OCI-LY7 (cell line): ENCODE measurements at places on chromosomes 3 and 15.

GRCh38 chr3:135895734-135896121 is 69.8 kb upstream of the PPP2R3A start:
- DNase-seq = no peak

- DNase-seq = no peak
Observed at GRCh38 chr15:60945196-60945595, 283.9 kb downstream of the RORA start.

DNA sequence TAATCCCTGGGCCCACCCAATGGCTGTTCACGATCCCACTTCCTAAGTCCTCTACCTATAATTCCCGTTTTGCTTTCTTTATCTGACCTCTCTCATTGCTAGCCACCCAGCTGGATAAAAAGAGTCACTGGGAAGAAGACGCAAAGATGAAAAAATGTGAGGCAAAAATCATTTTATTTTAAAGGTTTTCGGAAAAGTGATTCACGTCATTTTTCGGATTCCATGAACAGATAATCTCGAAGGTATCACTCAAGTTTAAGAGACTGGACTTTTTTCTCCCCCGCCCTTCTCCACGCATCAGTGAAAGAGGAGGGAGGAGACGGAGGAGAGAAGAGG is 266.6 kb downstream of the CGGBP1 start:
- DNase-seq = no peak

DNA sequence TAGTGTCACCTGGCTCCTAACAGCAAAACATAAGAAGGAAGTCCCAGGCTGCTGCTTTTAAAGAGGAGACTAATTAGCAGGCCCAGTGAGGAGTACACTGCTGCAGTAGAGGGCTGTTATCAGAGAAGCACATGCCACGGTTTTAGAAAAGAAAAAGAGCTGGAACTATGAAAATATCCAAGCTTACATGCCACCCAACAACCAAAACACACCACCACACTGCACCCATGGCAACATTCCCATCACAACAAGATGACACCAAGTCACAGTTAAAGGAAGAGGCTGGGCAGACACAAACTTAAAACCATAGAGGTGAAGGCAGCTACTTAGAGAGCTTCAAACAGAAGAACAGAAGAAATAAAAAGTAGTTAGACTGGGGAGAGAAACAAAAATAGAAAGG is 37.0 kb downstream of the NPTN start:
- DNase-seq = no peak

GRCh38 chr3:197242784-197243432 is 55.5 kb downstream of the DLG1 start:
- DNase-seq = no peak

DNA sequence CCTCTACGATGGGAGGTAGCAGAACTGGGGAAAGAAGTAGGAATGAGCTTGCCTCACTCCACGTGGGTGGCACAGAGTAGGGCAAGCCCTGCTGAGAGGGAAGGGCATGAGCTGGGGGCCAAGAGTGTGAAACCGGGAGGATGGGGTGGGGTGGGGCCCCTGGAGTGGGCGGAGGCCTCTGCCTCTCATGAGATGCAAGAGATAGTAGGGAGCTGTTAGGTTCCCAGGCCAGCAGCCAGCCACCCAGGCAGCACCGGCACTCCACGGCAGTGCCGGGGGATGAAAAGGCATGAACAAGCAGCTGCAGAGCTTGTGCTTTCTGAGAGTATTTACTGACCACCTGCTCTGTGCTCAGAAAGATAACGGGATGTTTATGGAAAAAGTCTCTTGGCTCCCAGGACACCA is 24.4 kb upstream of the PLA2G4E start:
- DNase-seq = no peak

DNA sequence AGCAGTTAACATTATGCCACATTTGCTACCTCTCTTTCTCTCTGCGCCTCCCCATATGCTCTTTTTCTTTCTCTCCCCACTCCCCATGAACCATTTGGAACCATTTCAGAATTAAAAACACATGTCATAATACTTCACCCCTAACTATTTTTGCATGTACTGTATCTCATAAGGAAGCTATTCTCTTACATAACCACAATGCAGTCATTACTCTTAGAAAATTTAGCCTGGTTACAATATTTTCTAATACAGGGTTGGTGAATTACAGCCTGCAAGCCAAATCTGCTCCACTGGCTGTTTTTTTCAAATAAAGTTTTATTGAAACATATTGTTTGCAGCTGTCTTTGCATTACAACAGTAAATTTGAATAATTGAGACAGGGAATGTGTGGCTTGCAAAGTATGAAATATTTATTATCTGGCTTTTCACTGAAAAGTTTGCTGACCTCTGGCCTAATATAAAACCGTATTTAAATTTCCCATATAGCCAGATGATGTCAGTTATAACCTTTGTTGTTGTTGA is 62.8 kb downstream of the SGO1 start:
- no peak for DNase-seq

GRCh38 chr3:113247068-113247467 is 35.7 kb downstream of the BOC start:
- DNase-seq = no peak

- DNase-seq = peak; percentile 41
Observed at GRCh38 chr15:52727815-52728214, 48.6 kb upstream of the ATOSA start.

DNA sequence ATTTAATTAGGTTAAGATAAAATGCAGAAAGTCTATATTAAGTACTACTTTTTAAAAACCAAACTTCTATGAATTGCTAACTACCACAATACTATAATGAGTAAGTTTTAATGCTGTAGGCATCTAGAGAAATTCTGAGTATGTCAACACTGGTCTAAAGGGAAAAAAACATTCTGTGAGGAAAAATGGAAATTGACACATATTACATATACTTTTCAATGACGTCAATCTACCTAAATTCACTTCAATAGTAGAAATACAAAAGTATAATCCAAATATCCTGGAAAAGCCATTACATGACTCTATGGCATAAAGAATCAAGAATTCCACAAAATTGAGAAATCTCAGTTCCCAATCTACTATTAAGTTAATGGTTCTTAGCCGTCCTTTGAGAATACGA is 2.2 kb downstream of the SECISBP2L start:
- no peak for DNase-seq

- DNase-seq = no peak
Observed at GRCh38 chr15:44485880-44486279, 51.1 kb upstream of the EIF3J start.

GRCh38 chr15:69999392-70000085 is 98.2 kb downstream of the TLE3 start:
- DNase-seq = no peak

- DNase-seq = no peak
Observed at GRCh38 chr15:59304807-59305206, 67.9 kb downstream of the MYO1E start.

DNA sequence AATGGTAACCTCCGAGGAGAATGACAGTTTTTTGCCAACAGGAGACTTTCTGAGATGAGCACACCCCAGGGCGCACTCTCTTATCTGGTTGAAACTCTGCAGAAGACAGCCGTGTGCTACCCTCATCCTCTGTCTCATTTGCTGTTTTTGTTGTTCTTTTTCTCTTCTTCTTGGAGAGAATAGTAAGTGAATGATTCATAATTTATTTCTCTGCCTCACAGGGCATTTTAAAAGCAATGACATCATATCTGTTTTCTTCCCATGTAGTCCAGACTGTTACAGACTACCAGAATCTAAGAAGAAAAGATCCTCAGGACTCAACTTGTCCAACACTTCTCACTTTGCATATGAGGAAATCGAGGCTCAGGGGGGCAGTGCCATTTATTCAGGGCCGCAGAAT is 771.1 kb upstream of the GRM7 start:
- no peak for DNase-seq

DNA sequence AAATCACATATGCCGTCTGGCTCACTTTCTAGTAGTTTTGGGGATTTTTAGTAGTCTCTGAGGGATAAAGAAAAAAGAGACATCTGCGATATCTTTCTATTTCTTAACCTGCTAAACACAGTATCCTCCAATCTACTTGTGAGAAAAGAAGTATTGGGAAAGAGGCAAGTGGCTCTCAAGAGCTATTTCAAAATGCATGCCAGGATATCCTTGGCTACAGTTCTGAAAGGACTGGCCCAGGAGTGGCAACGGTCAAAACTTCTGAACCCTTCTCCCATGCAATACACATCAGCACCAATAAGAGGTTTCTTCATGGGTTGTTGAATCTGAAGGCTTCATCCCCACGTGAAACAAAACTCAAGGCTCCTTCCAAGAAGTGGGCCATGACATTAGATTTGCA is 204.0 kb upstream of the WNT5A start:
- peak; percentile 31 for DNase-seq

DNA sequence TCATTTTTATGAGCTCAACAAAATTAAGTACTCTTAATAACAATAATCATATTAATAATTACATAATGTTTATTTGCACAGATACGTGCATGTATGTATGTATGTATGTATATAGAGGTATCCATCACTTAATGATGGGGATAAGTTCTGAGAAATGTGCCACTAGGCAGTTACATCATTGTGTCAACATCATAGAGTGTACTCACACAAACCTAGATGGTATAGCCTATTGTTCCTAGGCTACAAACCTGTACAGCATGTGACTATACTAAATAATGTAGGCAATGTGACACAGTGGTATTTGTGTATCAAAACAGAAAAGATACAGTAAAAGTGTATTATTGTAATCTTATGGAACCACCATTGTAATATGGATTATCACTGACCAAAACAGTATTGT is 874.7 kb upstream of the GBE1 start:
- no peak for DNase-seq

DNA sequence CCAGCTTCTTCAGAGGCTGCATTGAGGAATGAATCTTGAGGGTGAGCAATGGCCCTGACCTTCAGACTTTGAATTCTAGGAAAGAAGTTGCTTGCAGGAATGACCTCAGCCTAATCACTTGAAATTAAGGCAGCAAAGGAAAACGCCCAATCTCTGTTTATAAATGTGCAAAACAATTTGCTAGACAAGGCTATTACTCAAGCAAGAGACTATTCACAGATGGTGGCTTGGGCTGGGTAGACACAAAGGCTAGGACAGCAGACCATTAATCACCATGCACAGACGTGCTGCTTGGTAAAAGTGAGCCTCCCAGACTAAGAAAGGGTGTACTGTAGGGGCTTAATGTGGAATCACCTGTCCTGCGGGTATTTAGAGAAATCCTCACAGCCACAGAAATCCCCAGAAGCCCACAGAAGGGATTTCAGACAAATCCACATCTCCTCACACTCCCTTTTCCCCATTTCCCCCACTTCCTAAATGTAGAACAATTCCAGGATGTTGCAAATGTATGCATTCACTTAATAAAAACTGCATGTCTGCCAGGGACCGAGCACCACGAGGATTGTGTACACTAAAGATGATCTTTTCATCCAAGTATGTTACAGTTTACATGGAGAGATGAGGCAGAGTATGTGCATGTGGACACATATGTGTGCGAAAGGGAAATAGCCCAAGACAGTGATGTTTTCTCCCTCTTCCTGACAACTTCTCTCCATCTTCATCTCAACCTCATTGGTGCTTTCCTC is 259.5 kb downstream of the THSD4 start:
- DNase-seq = no peak

DNA sequence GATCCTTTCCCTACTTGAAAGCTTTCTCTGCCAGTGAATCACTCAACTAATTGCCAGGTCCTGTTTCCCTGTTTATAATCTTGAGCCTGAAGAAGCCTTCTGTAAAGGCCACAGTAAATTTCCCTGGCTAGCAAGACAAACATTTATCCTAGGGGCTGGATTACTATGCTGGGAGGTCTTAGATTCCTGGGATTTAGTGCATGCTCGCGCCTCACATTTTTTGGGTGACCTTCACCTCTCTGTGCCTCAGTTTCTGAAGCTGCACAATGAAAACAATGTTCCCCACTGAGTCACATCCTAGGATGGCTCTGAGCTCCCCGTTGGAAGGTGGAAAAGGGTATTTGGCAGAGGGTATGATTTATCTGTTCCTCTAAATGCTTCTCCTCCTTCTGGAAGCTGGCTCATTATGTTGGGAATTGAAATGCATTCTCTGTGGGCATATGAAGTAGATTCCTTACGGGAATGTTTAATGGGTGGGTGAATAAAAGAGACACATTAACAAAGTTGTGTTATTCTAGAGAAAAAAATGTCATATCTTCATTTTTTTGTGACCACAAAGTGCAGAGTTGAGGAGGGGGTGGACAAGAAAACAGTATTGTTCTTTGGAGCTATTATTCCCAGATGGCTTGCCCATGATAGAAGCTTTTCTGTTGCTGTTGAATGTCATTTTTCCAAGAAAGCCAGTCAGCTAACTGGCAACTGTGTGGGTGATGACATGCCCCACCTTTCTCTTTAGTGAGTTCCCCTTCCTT is 32.4 kb downstream of the LSM3 start:
- DNase-seq = no peak

GRCh38 chr15:68383161-68384074 is 48.5 kb downstream of the ITGA11 start:
- peak; percentile 63 for DNase-seq

DNA sequence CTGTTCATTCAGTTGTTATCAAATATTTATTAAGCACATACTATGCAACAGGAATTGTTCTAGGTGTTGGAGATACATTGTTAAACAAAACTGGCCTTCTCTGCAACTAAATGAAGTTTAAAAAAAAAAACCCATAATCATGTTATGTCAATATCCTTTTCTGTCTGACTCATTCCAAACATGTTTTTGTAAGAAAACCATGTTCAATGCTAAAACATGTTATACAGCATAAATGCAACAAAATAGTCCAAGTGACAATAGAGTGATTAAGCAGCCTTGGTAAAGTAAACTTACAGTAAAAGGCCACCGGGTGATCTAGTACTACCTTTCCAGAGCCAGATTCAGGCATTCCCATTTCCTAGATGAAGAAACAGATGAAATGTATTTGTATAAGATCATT is 278.0 kb upstream of the NECTIN3 start:
- no peak for DNase-seq

GRCh38 chr3:59573911-59574310 is 524.1 kb upstream of the CFAP20DC start:
- no peak for DNase-seq

DNA sequence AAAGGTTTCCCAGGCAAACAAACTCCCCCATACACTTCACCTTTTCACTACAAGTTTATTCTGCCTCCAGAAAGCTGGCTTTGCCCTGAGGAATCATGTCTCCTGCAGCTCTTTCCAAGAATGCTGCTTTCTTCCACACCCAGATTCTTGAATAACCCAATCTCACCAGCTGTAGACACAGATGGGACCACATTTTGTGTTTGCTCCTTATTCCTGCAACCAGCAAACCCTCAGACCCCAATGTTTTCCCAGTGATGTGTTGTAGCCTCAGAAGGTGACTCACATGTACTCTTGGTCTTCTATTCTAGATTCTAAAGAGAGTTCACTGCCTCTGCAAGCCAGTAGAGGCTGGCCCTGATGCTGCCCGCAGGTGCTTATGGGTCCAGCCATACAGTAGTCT is 23.6 kb upstream of the TRIM59 start:
- DNase-seq = no peak

GRCh38 chr3:125143982-125144652 is 68.4 kb downstream of the SLC12A8 start:
- DNase-seq = no peak

- peak; percentile 93 for DNase-seq
Observed at GRCh38 chr3:183044547-183045229, 54.6 kb downstream of the MCCC1 start.

- DNase-seq = no peak
Observed at GRCh38 chr15:41978534-41978933, 6.2 kb upstream of the EHD4 start.
